ENCODE measurements at places on chromosomes 6 and 20.

- H3K36me3 ChIP-seq, result no peaks in the 10 kb centered on the region
- H3K27me3 ChIP-seq, result peaks cover 4% of the 10 kb centered on the region
- no peak for DNase-seq
- no peak overlapping the region for H3K27ac ChIP-seq
- no peaks in the 10 kb centered on the region for H3K4me1 ChIP-seq
These were observed 49.9 kb downstream of the DACT2 start for GRCh38 chr6:168269455-168270243.

DNA sequence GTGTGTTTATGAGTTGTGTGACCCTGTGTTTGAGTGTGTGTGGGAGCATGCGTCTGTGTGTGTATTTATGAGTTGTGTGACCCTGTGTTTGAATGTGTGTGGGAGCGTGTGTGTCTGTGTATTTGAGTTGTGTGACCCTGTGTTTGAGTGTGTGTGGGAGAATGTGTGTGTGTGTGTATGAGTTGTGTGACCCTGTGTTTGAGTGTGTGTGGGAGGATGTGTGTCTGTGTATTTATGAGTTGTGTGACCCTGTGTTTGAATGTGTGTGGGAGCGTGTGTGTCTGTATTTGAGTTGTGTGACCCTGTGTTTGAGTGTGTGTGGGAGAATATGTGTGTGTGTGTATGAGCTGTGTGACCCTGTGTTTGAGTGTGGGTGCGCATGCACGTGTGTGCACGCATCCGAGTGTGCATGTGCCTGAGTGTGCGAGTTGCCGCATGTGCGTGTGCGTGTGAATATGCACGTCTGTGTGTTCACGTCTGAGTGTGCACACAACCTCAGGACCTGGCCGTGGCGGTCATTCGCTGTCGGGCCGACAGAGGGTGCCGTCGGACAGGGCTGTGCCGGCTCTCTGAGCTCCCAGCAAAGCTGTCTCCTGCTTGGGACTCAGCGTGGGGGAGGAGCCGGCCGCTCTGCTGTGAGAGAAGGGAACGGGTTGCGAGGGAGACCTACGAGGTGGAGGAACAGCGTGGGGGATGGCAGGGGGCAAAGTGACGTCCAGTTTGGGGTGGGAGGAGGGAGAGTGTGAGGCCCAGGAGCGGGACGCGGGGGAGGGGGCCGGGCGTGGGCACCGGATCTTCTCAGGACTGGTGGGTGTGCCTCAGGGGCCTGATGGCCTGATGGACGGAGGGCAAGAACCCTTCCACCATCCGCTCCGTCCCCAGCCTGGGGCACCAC, 19.7 kb downstream of the SLC17A9 start:
- peaks cover 11% of the 10 kb centered on the region for H3K4me1 ChIP-seq
- DNase-seq, result peak; percentile 90
- no peak overlapping the region for H3K27ac ChIP-seq
- no peaks in the 10 kb centered on the region for H3K36me3 ChIP-seq
- peaks cover 42% of the 10 kb centered on the region for H3K27me3 ChIP-seq
- H3K4me3 ChIP-seq, result peak overlapping the region; percentile 19

- no peaks in the 10 kb centered on the region for H3K4me1 ChIP-seq
- H3K36me3 ChIP-seq, result no peaks in the 10 kb centered on the region
- no peaks in the 10 kb centered on the region for H3K27me3 ChIP-seq
- no peak for DNase-seq
- no peak overlapping the region for H3K4me3 ChIP-seq
These were observed 84.6 kb downstream of the MAFB start for GRCh38 chr20:40604416-40604815.

DNA sequence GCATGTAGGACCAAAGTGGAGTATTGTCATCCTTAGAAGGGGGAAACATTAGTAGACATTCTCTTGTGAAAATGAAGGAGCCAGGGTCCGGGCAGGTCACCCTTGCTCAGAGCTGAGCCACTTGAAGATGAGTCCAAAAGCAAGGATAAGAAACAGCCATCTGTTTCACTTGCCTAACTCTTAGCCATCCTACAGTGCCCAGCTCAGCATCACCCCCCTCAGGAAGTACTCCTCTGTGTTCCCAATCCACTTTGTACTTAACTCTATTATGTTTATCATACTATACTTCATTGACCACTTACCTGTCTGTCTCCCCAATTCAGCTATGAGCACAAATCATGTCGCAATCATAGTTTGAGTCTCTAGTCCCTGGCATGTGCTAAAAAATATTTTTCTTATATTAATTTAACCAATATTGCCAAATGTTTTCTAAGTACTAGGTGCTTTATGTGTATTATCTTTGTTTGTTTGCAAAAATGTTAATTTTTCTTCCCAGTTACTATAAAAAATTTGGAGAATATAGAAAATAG, 8.1 kb upstream of the TOX2 start:
- H3K4me1 ChIP-seq, result peaks cover 6% of the 10 kb centered on the region
- DNase-seq, result no peak
- peaks cover 23% of the 10 kb centered on the region for H3K27me3 ChIP-seq
- H3K36me3 ChIP-seq, result no peaks in the 10 kb centered on the region
- H3K27ac ChIP-seq, result no peak overlapping the region

- DNase-seq, result no peak
- no peaks in the 10 kb centered on the region for H3K27me3 ChIP-seq
- peaks cover 42% of the 10 kb centered on the region for H3K4me1 ChIP-seq
- no peak overlapping the region for H3K27ac ChIP-seq
- H3K36me3 ChIP-seq, result peaks cover 22% of the 10 kb centered on the region
These were observed 238.3 kb downstream of the ATXN1 start for GRCh38 chr6:16522937-16523336.

- H3K27ac ChIP-seq, result peak overlapping the region; percentile 98
- H3K4me1 ChIP-seq, result peaks cover 88% of the 10 kb centered on the region
- H3K4me3 ChIP-seq, result peak overlapping the region; percentile 50
These were observed 4.5 kb upstream of the AP5S1 start for GRCh38 chr20:3815703-3816315.

- peak overlapping the region; percentile 68 for H3K27ac ChIP-seq
- peak; percentile 64 for DNase-seq
- H3K27me3 ChIP-seq, result peaks cover 68% of the 10 kb centered on the region
- H3K4me1 ChIP-seq, result peaks cover 54% of the 10 kb centered on the region
These were observed 802 bp upstream of the NRN1 start for GRCh38 chr6:6007366-6008088.

DNA sequence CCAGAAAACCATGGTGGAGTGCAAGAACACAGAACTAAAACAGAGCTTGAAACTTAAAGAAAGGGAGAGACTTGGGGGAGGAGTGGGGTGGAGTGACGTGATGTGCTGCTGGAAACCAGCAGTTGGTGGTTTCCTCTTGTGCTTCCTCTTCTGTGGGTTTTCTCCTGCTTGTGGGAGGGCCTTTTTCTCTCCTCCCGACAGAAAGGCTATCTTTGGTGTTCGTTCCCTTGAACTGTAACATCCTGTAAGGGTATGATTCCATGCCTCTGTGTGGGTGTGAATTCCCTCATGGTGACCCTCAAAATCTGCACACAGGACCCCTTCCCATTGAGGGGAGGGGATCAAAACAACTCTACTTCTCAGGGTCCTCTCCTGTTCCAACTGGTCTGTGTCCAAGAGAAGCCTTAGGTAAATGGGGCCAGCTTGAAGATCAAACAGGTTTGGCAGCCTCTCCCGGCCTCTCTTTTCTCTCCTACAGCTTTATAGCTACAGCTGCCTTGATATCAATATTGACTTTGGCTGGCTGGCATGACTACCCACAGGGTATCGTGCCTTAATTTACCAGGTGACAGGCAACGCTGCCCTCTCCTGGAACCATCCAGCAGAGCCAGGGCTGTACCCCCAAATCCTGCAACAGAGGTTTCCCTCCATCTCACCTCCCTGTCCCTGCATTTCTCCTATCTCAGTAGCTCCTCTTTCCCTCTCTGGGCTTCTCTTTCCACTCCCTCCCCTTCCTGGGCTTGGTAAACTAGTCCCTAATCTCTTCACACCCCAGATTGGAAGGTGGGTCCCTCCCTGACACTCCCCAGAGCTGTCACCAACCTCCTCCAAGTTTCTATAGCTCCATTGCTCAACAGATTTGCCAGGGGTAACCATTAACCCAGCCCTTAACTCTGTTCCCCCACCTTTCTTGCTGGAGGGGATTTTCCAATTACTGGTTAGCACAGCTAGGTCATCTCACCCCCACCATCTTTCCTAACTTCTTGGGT, 1.5 kb upstream of the MSH5 start:
- peak; percentile 88 for DNase-seq
- peak overlapping the region; percentile 96 for H3K27ac ChIP-seq

GRCh38 chr6:37283671-37284151, 25.8 kb upstream of the TMEM217 start:
- H3K36me3 ChIP-seq, result peaks cover 60% of the 10 kb centered on the region
- no peak overlapping the region for H3K27ac ChIP-seq
- H3K4me1 ChIP-seq, result peaks cover 41% of the 10 kb centered on the region
- no peaks in the 10 kb centered on the region for H3K27me3 ChIP-seq
- DNase-seq, result no peak
- no peak overlapping the region for H3K4me3 ChIP-seq

DNA sequence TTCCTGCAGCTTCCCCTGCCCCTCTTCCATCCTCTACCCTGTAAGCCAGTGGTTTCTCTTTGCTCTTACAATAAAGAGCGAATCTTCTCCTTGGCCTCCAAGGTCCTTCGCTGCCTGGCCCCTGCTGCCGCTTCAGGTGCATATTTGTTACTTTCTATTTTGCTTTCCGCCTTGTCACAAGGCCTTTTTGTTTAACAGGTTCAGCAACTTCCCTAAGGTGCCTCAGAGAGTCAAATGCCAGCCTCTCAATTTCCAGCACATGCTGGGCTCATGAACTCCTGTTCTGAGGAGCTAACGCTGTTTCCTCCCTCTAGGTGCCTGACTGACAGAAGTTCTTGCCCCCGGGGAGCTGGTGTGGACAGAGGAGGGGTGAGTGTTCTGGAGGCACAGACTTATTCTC, 42.4 kb upstream of the EPB41L1 start:
- no peaks in the 10 kb centered on the region for H3K4me1 ChIP-seq
- no peak overlapping the region for H3K27ac ChIP-seq
- H3K4me3 ChIP-seq, result no peak overlapping the region
- no peaks in the 10 kb centered on the region for H3K36me3 ChIP-seq
- H3K27me3 ChIP-seq, result peaks cover 18% of the 10 kb centered on the region

DNA sequence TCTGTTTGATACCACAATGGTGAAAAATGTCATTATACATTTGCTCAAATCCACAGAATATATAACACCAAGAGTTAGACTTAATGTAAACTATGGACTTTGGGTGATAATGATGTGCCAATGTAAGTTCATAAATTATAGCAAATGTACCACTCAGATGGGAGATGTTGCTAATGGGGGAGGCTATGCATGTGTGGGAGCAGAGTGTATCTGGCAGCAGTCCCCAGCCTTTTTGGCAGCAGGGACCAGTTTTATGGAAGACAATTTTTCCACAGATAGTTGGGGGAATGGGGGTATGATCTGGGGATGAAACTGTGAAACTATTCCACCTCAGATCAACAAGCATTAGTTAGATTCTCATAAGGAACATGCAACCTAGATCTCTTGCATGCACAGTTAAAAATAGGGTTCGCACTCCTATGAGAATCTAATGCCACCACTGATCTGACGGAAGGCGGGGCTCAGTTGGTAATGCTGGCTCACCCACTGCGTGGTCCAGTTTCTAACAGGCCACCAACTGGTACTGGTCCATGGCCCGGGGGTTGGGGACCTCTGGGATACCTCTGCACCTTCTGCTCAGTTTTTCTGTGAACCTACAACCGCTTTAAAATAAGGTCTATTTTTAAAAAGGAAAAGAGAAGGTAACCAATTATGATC, 8.0 kb downstream of the HLA-DQA1 start:
- no peak for DNase-seq
- no peaks in the 10 kb centered on the region for H3K36me3 ChIP-seq
- no peak overlapping the region for H3K4me3 ChIP-seq
- H3K27ac ChIP-seq, result no peak overlapping the region
- peaks cover 19% of the 10 kb centered on the region for H3K4me1 ChIP-seq

- H3K36me3 ChIP-seq, result no peaks in the 10 kb centered on the region
- no peak overlapping the region for H3K4me3 ChIP-seq
- no peak overlapping the region for H3K27ac ChIP-seq
- no peaks in the 10 kb centered on the region for H3K4me1 ChIP-seq
- no peak for DNase-seq
- H3K27me3 ChIP-seq, result peaks cover 3% of the 10 kb centered on the region
These were observed 499.6 kb upstream of the SULF2 start for GRCh38 chr20:48284837-48285236.

GRCh38 chr6:15108383-15108715, 137.5 kb upstream of the JARID2 start:
- no peak overlapping the region for H3K27ac ChIP-seq
- H3K27me3 ChIP-seq, result no peaks in the 10 kb centered on the region
- H3K36me3 ChIP-seq, result no peaks in the 10 kb centered on the region
- peaks cover 3% of the 10 kb centered on the region for H3K4me1 ChIP-seq

GRCh38 chr20:24896984-24897383, 52.1 kb upstream of the CST7 start:
- H3K36me3 ChIP-seq, result no peaks in the 10 kb centered on the region
- no peak for DNase-seq
- no peaks in the 10 kb centered on the region for H3K27me3 ChIP-seq
- no peak overlapping the region for H3K27ac ChIP-seq

GRCh38 chr6:39251406-39251805, 22.1 kb upstream of the KCNK5 start:
- H3K27ac ChIP-seq, result no peak overlapping the region
- peaks cover 7% of the 10 kb centered on the region for H3K4me1 ChIP-seq
- H3K4me3 ChIP-seq, result no peak overlapping the region
- no peaks in the 10 kb centered on the region for H3K36me3 ChIP-seq

DNA sequence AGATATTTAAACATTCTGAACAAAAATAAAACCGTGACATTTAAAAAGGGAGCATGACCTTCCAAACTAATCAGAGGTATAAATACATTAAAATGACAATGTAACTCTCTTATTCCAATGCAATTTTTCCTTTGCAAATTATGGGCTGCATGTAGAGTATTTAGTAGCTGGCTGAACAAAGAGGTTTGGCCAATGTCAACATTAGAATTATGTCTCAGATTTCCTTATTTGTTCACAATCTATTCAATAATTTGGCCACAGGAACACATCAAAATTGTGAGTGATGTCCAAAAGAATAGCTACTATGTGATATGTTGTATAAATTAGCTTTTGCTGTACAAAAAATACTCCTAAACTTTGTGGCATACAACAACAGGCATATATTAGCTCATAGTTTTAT, 580.0 kb upstream of the MARCKS start:
- H3K36me3 ChIP-seq, result no peaks in the 10 kb centered on the region
- H3K27ac ChIP-seq, result no peak overlapping the region
- DNase-seq, result no peak
- H3K4me3 ChIP-seq, result no peak overlapping the region
- H3K27me3 ChIP-seq, result no peaks in the 10 kb centered on the region

- no peaks in the 10 kb centered on the region for H3K27me3 ChIP-seq
- peaks cover 87% of the 10 kb centered on the region for H3K4me1 ChIP-seq
- H3K36me3 ChIP-seq, result peaks cover 32% of the 10 kb centered on the region
- peak overlapping the region; percentile 89 for H3K27ac ChIP-seq
These were observed 19.3 kb downstream of the TOP1 start for GRCh38 chr20:41047975-41048305.

- H3K36me3 ChIP-seq, result no peaks in the 10 kb centered on the region
- peaks cover 14% of the 10 kb centered on the region for H3K27me3 ChIP-seq
- H3K4me3 ChIP-seq, result no peak overlapping the region
- no peak overlapping the region for H3K27ac ChIP-seq
- H3K4me1 ChIP-seq, result no peaks in the 10 kb centered on the region
- DNase-seq, result peak; percentile 36
These were observed 4.5 kb upstream of the TREM2 start for GRCh38 chr6:41167173-41167963.
